Activated T-helper 9 cell treated with anti-CD3 and anti-CD28 coated beads, Interleukin-2, amount 50 U/mL, for 16 hours (primary cell): ENCODE measurements at places on chromosomes 6 and 20.

GRCh38 chr6:4403828-4404227 is 268.5 kb upstream of the ECI2 start:
- no peak for DNase-seq

DNA sequence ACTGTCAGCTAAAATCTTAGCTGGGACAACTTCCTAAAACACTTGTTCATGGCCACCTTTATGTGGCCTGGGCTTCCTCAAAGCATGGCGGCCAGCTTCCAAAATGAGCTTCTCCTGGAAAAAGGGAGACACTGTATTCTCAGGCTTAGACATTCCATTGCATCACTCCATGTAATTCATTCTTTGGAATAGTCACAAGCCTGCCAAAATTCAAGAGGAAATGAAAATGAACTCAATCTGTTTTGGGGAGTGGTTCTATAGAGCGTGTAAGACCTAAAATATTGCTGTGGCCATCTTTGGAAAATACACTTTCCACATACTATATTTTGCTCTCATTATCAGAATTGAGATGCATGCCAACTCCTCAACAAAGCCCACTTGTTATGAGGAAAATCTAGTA is 687.0 kb downstream of the KIF16B start:
- DNase-seq = no peak

GRCh38 chr6:12249541-12250382 is 40.4 kb upstream of the EDN1 start:
- no peak for DNase-seq

- DNase-seq = no peak
Measured at GRCh38 chr20:51462566-51463276, 79.8 kb downstream of the NFATC2 start.

DNA sequence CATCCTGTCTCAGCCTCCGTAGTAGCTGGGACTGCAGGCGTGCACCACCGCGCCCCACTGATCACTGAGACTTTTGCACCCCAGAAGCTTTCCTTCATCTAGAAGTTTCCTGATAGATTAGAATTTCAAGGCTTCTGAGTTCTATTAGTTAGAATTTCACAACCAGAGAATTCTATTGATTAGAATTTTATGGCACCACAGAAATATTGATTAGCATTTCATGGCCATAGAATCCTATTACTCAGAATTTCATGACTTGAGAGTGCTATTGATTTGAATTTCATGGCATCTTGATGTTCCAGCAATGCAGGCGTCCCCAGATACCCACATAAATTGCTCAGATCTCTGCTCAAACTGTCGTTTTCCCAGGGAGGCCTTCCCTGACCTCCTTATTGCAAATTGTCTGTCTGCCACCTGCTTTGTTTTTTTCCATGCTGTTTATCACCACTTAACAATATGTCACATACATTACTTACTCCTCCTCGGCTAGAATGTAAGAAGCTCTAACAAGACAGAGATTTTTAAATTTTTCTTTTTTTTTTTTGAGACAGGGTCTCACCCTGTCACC is 16.9 kb upstream of the CBFA2T2 start:
- DNase-seq = no peak

DNA sequence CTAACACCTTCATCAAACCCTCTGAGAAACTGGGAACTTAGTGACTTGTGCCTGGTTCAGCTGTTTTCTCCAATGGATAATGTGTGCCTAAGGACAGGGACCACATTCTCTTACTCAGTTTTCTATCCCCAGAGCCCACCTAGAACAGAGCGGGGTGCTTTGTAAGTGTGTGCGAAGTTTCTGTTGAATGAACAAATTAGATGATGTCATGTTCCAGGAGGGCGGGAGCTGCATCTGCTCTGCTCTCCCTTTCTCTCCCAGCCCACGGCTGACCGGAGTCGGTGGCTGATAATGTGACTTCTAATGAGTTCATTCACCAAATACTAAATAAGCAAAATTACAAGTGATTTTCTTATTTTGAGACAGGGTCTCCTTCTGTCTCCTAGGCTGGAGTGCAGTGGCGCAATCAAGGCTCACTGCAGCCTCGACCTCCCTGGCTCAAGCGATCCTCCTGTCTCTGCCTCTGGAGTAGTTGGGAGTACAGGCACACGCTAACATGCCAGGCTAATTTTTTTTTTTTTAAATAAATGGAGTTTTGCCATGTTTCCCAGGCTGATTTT is 60.7 kb upstream of the FNDC1 start:
- DNase-seq = no peak

- no peak for DNase-seq
Measured at GRCh38 chr6:89098461-89098860, 17.9 kb downstream of the PNRC1 start.

DNA sequence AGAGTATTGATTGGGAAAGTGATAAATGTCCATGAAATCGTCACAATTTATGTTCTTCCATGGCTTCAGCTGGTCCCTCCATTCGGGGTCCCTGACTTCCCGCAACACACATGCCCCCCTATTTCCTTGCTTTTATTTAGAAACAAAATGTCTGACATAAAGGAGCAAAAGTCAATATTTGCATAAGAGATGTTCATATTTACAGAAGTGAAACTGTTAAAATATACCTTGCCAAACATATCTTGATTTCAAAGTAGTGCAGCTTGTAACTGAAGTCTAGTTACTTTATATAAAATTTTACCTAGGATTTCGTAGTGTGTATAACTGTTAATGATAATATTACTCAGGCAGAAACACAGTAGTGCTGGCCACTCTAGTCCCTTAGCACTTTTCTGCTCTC is 548.9 kb upstream of the ADGRB3 start:
- no peak for DNase-seq

- no peak for DNase-seq
Measured at GRCh38 chr6:37365791-37366190, 12.0 kb downstream of the RNF8 start.

DNA sequence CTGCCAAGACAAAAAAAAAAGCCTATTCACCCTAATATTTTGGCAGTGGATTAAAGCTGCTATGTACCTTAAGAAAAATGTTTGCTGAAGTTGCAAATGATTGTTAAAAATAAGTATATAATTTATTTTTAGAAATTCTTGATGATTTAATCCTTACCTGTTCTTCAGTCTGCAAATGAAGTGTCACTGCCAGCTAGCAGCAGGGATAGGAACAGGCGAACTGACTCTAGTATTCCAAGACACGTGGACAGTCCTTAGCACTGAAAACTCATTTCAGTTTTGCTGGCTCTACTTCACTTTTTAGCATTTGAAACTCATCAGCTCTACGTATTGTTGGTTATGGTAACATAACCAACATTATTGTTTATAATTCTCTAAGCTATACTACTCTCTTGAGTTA is 204.4 kb upstream of the ID4 start:
- DNase-seq = no peak

- DNase-seq = no peak
Measured at GRCh38 chr20:4880051-4880450, 121.3 kb downstream of the SLC23A2 start.

GRCh38 chr6:30135147-30135546 is 793 bp upstream of the TRIM40 start:
- DNase-seq = no peak

DNA sequence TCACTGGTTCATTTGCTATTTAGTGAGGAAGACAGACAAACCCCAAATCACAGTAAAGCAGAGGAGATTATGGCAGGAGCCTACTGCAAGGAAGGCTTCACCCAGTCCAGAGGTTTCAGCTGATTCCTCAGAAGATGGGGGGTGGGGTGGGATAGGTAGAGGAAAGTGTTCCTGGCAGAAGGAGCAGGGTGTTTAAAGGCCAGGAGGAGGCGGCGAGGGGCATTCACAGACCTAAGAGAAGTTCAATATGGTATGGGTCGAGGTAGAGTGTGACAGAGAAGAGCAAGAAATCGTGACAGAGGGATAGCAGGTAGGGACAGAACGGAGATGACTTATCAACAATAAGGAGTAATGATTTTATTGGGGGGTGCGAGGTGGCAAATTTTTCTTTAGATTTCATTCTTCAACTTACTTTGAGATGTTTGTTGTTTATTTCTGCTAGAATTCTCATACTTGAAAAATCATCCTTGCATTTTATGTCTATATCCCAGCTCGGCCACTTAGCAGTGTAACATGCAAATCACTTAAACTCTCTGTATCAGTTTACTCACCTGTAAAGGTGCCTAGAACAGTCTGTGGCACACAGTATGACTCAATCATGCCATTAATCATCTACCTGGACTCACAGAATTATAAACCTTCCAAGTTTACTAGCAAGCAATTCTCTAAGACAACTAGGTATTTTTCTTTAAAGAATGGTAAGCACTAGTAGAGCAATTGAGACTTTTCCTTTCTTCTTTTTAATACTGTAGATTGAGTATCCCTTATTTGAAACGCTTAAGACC is 176.7 kb downstream of the REV3L start:
- DNase-seq = no peak

DNA sequence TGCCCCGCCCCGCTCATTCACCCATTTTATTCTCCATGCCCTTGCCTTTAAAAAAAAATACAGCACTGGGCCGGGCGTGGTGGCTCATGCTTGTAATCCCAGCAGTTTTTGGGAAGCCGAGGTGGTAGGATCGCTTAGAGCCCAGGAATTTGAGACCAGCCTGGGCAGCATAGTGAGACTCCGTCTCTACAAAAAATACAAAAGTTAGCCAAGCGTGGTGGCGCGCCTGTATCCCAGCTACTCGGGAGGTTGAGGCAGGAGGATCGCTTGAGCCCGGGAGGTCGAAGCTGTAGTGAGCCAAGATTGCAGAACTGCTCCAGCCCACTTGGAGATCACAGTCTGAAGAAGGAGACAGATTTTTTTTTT is 407 bp upstream of the KIF6 start:
- DNase-seq = no peak

- no peak for DNase-seq
Measured at GRCh38 chr6:138465007-138465645, 34.2 kb downstream of the NHSL1 start.

DNA sequence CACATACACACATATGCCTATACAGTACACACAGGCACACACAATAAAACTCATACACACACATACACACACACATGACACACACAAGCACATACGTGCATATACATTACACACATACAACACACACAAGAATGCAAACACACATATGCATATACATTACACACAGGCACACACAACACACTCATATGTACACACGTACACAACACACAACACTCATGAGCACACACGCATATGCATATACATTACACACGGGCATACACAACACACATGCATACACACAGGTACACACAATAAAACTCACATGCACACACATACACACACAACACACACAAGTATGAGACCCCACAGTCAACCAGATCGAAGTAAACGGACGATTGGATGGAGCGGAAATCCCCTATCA is 238.2 kb downstream of the ERMARD start:
- no peak for DNase-seq

DNA sequence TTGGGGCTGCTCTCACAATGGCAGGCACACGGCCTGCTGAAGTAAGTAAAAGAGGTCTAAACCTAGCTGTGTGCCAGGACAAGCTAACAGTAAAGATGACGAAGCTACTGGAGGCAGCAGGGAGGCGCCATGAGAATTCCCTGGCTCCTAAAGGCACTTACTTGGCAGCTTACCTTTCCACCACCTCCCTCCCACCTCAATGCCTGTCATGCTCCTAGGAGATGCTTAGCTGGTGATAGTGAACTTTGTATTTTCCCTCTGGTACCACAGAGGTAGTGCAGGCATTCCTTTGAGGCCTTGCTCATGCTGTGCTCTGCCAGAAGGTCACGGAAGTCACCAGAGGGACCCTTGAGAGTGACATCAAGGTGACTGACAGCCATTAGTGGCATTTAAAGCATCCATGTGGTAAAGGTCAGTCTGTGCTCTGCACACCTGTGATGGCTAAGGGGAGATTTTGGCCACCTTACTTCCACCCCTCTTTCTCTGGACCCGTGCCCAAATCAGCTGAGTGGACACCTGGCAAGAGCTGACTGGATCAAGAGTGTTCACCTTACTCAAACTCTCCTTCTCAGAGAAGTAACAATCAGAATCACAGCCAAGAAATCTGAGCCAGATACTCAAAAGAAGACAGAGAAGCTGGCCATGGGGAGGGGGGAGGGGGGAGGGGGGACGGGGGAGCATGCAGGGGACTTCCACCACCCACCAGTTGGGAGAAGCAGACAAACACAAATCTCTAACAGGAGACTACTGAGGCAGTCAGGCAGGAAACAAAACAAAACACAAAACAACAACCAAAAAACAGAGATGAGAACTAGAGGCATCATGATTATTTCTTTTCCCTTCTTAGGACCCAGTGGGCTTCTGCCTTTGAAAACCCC is 2.9 kb downstream of the FKBP1A start:
- DNase-seq = no peak

- no peak for DNase-seq
Measured at GRCh38 chr20:12927489-12927888, 81.3 kb upstream of the SPTLC3 start.

DNA sequence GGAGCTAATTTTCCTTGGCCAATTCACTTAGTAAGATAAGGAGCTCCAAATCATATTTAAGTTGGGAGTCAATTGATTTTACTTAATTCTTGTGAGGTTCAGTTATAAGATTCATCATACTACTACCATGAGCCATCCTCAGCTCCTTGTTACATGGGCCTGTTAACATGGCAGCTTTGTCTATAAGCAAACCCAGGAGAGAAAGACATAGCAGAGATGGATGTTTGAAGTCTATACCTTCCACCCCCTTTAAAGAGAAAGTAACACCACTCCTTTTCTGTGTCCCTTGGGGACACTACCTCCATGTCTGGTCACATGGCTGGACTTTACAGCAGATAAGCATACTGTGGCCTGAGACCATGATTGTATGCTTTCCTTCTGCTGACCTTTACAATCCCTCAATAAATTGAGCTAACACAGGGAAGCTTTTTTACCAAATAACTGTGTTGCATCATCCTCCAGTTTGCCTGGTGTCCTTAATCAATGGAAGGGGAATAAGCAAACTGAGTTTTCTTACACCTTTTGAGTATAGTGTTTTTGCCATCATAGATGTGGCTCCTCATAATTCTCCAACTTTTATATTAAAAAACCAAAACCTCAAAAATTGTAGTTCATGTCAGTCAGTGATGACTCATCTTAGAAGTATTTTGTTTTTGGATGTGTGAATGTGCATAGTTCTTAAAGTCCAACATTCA is 9.8 kb upstream of the ZNFX1 start:
- DNase-seq = no peak

- no peak for DNase-seq
Measured at GRCh38 chr6:16654701-16655100, 106.6 kb downstream of the ATXN1 start.

DNA sequence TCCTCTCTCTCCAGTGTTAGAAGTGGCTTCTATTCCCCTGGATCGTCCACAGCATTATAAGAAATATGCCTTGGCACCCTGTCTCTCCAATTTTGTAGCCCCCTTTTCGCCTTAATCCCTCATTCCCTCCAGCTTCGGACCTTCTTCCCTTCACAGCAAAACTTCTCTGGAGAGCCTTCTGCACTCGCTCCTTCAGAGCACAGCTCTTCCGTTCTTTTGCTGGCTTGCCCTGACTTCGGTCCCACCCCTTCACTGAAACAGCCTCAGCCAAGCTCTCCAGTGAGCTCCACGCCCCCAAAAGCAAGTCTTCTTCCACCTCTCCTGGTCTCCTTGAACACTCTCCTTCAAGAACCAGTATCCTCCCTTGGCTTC is 134.7 kb upstream of the RNF24 start:
- DNase-seq = no peak

GRCh38 chr6:15712797-15713196 is 50.0 kb upstream of the DTNBP1 start:
- DNase-seq = no peak

- DNase-seq = no peak
Measured at GRCh38 chr6:86502497-86502896, 434.8 kb upstream of the HTR1E start.

- no peak for DNase-seq
Measured at GRCh38 chr6:169256518-169256917, 2.9 kb upstream of the THBS2 start.
